ENCODE measurements at places on chromosomes 7 and 10.
A peak's percentile ranks its signal among the peaks of the same experiment; 100 is the strongest.

DNA sequence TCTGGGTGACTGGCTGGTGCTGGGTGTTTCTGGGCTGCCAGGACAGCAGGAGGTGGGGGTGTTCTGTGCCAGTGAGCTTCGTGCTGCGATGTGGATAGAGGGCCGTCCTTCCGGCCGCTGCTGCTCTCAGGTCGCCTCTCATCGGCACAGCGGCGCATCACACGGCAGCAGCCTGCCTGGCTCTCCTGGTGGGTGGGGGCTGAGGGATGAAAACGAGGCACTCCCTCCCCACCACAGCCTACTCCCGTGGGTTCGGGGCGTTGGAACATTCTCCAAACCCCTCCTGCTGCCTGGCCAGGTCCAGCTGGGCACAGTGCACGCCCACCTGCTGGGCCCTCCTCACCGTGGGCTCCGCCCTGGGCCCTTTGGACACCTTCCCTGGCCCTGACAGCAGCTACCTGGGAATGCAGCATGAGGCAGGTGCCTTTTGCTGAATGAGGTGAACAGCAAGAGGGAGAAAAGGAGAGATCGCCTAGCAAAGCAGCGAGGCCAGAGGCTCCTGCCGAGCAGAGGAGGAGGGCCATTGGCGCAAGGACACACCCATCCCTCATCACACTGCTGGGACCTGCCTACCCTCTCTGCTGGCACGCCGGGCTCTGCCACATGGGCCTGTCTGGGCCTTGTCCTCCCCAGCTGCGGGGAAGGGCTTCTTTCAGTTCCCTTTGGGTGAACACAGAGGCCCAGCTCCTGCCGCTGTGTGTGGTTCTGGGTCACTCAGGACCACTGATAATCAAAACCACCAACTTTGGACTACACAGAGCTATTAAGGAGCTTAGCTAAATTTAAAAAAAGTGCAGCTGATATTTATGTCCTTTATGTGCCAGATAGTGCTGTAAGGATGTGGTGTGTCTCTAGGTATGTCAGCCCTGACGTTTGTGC lies 33.4 kb downstream of the INPP5A start:
- DNase-seq = peak; percentile 23

DNA sequence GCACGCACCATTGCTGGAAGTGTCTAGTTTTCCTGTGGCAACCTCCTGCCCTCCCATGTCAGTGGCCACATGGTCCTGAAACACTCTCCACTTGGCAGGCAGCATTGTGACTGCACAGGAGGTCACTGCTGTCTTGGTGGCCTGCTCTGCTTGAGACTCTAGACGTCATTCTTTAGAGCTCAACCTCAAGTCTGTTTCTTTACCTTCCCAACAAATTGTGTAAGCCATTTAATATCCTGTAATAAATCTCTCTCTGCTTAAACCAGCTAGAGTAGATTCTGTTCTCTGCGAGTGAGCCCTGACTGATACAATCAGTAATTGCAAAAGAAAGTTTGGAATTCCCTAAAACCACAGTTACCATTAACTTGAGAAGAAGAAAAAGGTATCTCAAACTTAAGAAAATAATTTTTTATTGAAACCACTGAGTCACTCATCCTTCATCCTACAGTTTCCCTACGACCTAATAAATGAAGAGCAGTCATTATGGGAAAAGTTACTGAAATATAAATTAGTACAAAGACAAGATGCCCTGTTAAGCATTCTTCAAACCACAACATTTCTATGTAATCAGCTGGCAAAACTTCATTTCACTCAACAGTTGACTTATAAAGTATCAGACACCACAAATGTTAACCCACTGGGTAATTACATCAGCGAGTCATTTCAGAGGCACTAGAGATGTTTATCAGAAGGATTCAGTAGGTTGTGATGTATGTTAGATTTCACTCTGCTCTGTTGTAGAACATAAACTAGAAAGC lies 18.0 kb downstream of the SLC25A13 start:
- no peak for DNase-seq

GRCh38 chr7:80186721-80187120 lies 52.1 kb downstream of the GNAI1 start:
- DNase-seq = no peak

DNA sequence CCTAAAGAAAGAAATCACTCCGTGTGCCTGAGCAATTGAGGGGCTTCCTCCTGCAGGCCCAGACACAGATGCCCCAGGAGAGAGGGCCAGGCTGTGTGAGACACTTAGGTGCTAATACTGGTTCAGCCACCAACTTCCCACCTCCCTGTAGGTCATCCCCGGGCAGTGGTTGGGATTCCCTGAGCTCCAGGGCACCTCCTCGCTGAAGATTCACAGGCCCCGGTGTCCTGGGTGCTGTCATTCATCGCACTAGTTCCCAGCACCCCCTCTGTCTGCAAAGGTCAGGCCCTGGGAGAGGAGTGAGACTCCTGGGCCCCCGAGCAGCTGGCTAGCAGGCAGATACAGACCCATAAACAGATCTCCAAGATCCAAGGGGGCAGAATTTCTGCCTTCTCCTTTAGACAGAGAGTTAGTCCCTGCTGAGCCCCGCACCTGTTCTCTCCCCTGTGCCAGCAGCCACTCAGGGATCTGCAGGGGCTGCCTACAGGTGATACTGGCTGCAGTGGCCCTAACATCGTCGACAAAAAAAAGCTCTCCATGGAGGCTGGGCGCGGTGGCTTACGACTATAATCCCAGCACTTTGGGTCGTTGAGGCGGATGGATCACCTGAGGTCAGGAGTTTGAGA lies 38.2 kb upstream of the GTF2I start:
- no peak for DNase-seq

All from NCI-H1436 (cell line).